H7 (cell line): ENCODE measurements at places on chromosomes 2 and 18. TPM values are rescaled to one million over a fixed set of nuclear protein-coding genes. Genes with fewer than 3 reads are reported as not detected.

Gene CPLX4
- not detected in 2 replicates for total RNA-seq

Gene B4GALT6
- 15.3 and 25.4 TPM in 2 replicates for total RNA-seq

Gene CFAP65
- 0.11 TPM in 1 of 2 replicates, not detected in the other for total RNA-seq

Gene KLHL30
- total RNA-seq: 0.04 and 0.10 TPM in 2 replicates

DNA sequence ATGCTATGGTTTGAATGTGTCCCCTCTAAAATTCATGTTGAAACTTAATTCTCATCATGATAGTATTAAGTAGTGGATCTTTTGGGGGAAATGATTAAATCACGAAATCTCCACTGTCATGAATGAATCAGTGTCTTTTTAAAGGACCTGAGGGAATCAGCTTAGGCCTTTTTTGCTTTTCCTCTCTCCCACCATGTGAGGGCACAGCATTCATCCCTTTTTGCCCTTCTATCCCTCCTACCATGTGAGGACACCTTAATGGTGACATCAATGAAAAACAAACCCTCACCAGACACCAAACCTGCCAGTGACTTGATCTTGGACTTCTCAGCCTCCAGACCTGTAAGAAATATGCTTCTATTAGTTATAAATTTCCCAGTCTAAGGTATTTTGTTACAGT is 247.1 kb upstream of the UBE2E3 start:
- DNase-seq: no peak

DNA sequence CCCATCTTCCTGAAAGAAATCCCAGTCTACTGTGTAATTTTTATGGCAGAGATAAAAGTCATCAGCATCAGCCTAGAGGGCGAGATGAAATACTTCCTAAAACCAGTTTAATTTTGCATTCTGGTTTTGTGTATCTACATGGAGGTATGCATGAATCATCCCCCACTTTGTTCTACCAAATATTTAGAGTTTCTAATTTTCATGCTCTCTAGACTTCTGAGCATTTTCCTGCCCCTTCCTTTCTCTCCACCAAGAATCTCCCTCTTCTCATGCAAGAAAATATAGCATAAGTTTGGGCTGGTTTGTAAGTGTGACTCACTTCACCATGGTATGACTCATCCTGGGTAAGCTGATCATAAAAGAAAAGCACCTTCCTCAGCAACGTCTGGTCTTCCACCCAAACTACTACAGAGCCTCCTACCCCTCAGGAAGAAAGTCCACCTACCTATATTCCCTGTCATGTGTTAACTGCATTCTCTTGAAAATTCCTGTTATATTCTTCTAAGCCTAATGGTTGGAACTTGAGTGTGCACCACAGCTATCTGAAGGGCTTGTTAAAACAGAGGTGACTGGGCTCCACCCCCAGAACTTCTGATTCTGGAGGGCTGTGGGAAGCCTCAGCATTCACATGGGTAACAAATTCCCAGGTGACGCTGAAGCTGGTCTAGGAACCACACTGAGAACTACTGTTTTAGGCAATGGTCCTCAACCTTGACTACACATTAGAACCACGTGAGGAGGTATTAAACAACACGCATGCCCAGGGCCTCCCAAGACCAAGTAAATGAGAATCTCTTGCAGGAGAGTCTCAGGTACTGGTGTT is 37.4 kb upstream of the RAPGEF4 start:
- no peak for DNase-seq

Gene ZNF514
- 5.2 and 11.4 TPM in 2 replicates for total RNA-seq

DNA sequence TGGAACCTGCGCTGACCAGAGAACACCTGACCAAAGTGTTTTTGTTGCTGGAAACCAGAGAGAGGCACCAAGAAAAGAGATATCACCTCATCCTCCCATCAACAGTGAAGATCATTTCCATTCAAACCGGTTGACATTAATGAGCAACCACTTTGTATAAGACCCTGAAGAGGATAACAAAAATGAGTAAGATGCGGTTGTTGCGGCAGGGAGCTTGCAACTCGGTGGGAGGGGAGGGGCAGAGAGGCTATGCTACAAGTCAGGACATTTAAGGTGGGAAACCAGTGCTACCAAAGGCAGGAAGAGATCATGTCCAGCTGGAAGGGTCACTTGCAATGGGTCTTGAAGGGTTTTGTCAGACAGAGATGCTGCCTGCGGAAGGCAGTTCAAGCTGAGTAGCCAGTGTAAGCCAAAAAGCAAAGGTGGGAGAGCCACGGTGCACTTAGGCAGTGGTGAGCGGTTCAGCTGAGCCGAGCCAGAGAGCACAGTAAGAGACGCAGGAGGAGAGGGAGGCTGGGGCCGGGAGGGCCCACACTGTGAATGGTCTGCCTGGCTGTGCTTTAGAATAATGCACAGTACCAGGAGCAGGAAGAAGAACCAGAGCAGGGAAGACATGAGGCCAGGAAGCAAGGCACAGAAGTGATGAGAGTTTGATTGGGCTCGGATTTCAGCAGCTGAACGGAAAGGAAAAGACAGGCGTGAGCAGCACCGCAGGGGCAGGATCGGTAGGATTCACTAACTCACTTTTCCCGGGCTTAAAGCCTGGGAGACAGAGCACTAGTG is 24.4 kb upstream of the DTNB start:
- DNase-seq: peak; percentile 60
